ENCODE measurements at places on chromosomes 12 and 14.

- DNase-seq, result no peak
Measured at GRCh38 chr12:121223292-121224285, 13.7 kb downstream of the P2RX4 start.

- DNase-seq, result no peak
Measured at GRCh38 chr12:105292705-105293104, 37.8 kb upstream of the C12orf75 start.

GRCh38 chr12:45368841-45369489, 153.1 kb downstream of the ANO6 start:
- no peak for DNase-seq

- DNase-seq, result no peak
Measured at GRCh38 chr12:102462795-102463465, 17.4 kb downstream of the IGF1 start.

- no peak for DNase-seq
Measured at GRCh38 chr14:69483765-69484443, 624 bp upstream of the PLEKHD1 start.

- DNase-seq, result no peak
Measured at GRCh38 chr14:96393071-96393691, 1.3 kb downstream of the AK7 start.

DNA sequence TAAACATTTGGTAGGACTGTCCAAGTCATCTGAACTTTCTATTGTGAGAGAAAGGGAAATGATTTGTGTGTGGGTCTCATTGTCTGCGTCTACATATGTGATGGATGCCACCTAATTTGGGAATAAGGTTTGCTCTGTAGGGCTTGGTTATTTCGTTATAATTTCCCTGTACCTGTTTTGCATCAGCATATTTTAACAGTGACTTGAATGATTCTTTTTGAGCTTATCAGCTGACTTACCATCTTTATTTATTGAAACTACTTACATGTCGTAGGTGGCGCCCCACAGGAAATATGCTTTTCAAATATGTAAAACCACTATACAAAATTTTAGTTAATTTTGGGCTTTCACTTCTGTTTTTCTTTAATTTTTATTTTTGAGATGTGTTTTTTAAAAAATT, 56.5 kb upstream of the BCAT1 start:
- no peak for DNase-seq

GRCh38 chr14:65069874-65070413, 32.4 kb downstream of the MAX start:
- no peak for DNase-seq

- DNase-seq, result no peak
Measured at GRCh38 chr12:132248453-132249167, 80.8 kb downstream of the GALNT9 start.

- DNase-seq, result no peak
Measured at GRCh38 chr12:128813392-128813791, 10.4 kb downstream of the SLC15A4 start.

DNA sequence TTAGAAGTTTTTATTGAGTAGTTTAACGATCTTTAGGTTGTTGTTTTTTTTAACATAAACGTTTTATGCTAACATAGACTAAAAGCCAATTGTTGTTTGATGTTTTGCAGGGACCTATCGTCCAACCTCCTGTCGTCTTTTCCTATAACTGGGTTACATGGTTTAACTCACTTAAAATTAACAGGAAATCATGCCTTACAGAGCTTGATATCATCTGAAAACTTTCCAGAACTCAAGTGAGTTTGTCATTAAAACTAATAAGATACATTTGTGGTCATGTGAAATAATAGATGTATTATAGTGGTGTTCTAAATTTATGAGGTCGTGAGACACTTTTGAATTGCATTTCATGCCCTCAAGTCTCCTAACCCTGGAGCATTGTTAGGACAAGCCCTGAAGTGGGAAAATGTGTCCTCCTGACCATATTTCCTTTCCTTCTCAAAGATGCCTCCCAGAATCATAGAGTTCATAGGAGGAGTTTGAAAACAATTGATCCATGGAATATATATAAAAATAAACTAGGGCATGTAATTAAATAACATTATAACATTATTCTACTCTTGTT, 84.9 kb downstream of the ZFC3H1 start:
- DNase-seq, result no peak

- DNase-seq, result no peak
Measured at GRCh38 chr14:28303248-28303647, 463.3 kb upstream of the FOXG1 start.

- no peak for DNase-seq
Measured at GRCh38 chr14:60188696-60189095, 23.5 kb upstream of the DHRS7 start.

DNA sequence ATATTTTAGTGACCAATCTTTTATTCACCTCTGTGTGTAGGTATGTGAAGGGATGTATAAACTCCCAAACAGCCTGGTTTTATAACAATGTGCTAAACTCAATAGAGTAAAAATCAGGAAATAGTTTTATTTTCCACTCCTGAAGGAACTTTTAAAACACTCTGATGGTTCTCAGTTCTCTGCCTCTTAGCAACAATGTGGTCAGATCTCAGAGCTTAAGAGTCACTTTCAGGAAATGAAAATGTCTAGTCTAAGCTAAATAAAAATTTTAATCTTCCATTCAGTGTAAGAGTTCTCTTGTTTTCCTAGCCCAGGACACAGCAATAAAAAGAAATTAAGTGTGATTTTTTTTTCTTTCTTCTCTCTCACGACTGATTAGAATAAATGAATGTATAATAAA, 718.0 kb downstream of the C12orf50 start:
- DNase-seq, result no peak

Data from C1 segment of cervical spinal cord (tissue), 14 donors.